ENCODE measurements at places on chromosomes 2 and 18. TPM values are rescaled to one million over a fixed set of nuclear protein-coding genes. Genes with fewer than 3 reads are reported as not detected.

Gene SP140
- total RNA-seq = 0.95 TPM

Gene PRADC1
- 19.9 TPM for total RNA-seq

Gene UGGT1
- total RNA-seq = 86.2 TPM

DNA sequence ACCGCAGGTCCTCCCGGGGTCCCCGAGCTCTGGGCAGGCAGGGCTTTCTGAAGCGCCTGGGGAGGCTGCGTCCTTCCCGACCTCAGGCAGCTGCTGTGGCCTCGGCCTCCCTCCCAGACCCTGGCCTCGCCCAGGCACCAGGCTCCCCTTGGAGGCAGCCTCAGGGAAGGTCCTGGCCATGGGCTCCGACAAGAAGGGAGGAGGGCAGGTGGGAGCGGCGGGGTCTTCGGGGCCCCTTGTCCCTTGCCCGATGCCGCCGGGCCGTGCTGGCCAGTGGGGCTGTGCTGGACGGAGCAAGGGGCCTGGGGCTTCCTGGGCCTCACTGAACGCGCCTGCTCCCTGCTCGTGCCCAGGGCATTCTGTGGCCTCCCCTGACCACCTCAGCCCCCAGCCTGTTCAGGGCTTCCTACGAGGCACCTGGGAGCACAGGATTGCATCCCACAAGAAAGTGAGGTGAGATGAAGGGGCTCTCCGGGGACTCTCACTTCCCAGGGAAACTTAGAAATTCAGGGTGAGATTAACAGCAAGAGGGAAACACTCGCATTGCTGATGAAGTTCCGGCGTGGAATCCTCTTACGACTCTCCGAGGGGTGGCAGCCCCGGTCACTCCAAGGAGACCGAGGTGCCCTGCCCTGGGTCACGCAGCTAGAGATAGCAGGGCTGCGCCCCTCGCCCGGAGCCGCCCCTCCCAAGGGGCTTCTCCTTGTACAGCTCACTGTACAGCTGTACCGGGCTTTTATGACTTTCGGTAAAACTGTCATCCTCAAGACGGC, 778 bp downstream of the MFSD2B start:
- no peak overlapping the region for H3K27ac ChIP-seq
- DNase-seq = no peak
- H3K4me3 ChIP-seq = peak overlapping the region; percentile 44
- H3K4me1 ChIP-seq = peaks cover 10% of the 10 kb centered on the region
- no peaks in the 10 kb centered on the region for H3K36me3 ChIP-seq

- no peak overlapping the region for H3K27ac ChIP-seq
- no peaks in the 10 kb centered on the region for H3K36me3 ChIP-seq
- DNase-seq = no peak
- H3K27me3 ChIP-seq = no peaks in the 10 kb centered on the region
Measured at GRCh38 chr2:195498839-195499490, 158.1 kb upstream of the SLC39A10 start.

DNA sequence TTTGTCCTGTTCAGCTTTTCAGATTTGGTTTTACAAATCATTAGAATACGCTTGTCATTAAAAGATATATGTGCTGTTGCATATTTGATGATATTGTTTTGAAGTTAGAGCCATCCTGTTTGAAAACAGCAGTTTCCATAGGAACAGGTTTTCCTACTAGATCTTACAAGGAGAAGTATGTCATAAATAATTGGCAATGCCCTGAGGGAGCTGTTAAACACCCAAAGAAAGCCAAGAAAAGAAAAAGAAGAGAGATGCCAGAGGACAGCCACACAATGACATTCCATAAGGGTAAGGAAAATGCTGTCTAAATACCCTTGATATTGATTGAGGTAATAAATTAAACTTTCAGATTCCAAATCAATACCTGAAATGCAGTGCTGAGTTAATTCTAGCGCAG, 392.2 kb upstream of the CRIM1 start:
- no peak overlapping the region for H3K27ac ChIP-seq
- no peak for DNase-seq
- H3K36me3 ChIP-seq = no peaks in the 10 kb centered on the region
- no peaks in the 10 kb centered on the region for H3K4me1 ChIP-seq
- no peak overlapping the region for H3K4me3 ChIP-seq
- no peaks in the 10 kb centered on the region for H3K27me3 ChIP-seq

DNA sequence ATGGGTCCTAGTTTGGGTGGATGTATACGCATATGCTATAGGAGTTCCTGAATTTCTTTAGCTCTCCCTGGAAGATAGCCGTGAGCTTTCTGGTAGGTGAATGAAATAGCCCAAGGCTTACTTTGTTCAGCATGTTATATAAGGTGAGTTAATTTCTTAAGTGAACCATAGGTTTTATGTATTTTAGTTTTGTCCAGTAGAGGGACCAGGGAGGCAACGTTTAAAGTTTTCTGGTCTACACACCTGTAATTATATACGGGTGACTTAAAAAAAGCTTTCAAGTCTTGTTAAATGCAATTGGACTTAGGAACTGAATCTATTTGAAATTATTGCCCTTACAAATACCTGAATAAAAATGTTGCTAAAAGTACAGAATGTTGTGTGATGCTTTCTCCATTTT, 402.5 kb upstream of the DDX18 start:
- no peaks in the 10 kb centered on the region for H3K36me3 ChIP-seq
- H3K27me3 ChIP-seq = no peaks in the 10 kb centered on the region
- no peak for DNase-seq
- H3K4me3 ChIP-seq = no peak overlapping the region
- H3K4me1 ChIP-seq = no peaks in the 10 kb centered on the region

DNA sequence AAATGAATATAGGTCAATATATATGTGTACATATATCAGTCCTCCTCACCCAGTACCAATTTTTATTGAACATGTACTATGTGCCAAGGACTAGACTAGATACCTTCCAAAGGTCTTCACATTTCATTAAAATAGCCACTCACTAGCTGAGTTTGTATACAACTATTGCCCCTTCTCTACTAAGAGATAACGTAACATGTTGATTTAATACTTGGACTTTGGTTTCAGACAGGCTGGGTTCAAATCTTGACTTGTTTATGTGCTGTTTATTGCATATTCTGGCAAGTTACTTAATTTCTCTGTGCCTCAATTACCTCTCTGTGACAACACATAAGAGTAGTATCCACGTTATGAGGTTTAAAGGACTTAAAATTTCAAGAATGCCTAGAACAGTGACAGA, 184.5 kb downstream of the MTX2 start:
- H3K4me3 ChIP-seq = no peak overlapping the region
- H3K36me3 ChIP-seq = no peaks in the 10 kb centered on the region
- no peaks in the 10 kb centered on the region for H3K4me1 ChIP-seq
- no peak for DNase-seq
- H3K27ac ChIP-seq = no peak overlapping the region

DNA sequence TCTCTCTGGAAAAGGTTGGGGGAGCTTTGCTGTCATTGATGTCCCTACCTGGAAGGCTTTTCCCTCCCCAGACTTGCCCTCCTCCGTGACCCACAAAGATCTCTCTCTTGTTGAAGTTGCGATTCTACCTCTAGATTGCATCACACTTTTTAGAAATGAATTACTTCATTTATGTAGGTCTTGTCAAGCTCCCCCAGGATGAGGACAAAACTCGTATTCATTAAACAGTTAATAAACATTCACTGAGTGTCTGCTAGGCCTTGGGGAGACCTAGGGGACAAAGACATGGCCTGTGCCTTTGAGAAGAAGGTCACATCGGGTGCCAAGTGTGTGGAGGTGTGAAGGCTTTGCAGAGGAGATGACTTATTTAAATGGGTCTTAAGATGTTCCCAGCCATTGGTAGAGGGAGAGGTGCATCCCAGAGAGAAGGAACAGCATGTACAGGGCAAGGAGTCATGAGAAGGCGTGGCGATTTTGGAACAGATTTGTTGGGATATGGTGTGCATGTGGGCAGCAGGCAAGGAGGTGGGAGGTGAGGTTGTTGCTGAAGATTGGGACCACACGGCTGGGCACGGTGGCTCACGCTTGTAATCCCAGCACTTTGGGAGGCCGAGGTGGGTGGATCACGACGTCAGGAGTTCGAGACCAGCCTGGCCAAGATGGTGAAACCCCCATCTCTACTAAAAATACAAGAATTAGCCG, 9.8 kb upstream of the YWHAQ start:
- H3K4me3 ChIP-seq = no peak overlapping the region
- no peaks in the 10 kb centered on the region for H3K36me3 ChIP-seq
- no peaks in the 10 kb centered on the region for H3K4me1 ChIP-seq
- H3K27me3 ChIP-seq = no peaks in the 10 kb centered on the region
- no peak overlapping the region for H3K27ac ChIP-seq

GRCh38 chr2:217113491-217113890, 253.6 kb upstream of the TNP1 start:
- H3K4me3 ChIP-seq = no peak overlapping the region
- no peaks in the 10 kb centered on the region for H3K4me1 ChIP-seq
- H3K27me3 ChIP-seq = no peaks in the 10 kb centered on the region
- H3K36me3 ChIP-seq = no peaks in the 10 kb centered on the region
- peak overlapping the region; percentile 21 for H3K27ac ChIP-seq
- DNase-seq = no peak

DNA sequence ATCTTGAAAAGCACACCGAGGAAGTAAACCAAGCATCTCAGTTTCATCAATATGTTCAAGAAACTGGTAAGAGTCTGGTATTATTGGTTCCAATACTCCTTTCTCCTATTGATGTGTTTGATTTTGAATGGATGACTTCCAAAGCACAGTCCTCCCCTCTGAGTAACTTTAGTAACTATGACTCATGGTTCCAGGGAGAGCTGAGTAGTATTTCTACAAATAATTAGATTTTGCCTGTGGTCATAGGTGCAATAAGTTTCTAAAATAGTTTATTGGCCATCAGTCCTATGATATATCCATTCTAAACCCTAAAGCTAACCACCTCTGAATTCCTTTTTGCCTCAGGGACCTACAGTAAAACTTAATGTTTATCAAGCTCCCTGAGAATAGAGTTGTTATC, 352.4 kb downstream of the XIRP2 start:
- no peak overlapping the region for H3K4me3 ChIP-seq
- no peaks in the 10 kb centered on the region for H3K4me1 ChIP-seq
- no peaks in the 10 kb centered on the region for H3K27me3 ChIP-seq
- DNase-seq = no peak
- H3K27ac ChIP-seq = no peak overlapping the region

GRCh38 chr18:24543795-24544498, 83.5 kb downstream of the HRH4 start:
- no peak overlapping the region for H3K4me3 ChIP-seq
- no peaks in the 10 kb centered on the region for H3K27me3 ChIP-seq
- H3K27ac ChIP-seq = no peak overlapping the region
- DNase-seq = no peak

- no peak for DNase-seq
- H3K36me3 ChIP-seq = no peaks in the 10 kb centered on the region
- H3K27ac ChIP-seq = no peak overlapping the region
- H3K27me3 ChIP-seq = no peaks in the 10 kb centered on the region
Measured at GRCh38 chr2:239044336-239044735, 196.5 kb downstream of the TWIST2 start.

- H3K27ac ChIP-seq = no peak overlapping the region
- H3K4me3 ChIP-seq = no peak overlapping the region
- DNase-seq = no peak
Measured at GRCh38 chr2:150392614-150393013, 94.9 kb downstream of the RND3 start.

DNA sequence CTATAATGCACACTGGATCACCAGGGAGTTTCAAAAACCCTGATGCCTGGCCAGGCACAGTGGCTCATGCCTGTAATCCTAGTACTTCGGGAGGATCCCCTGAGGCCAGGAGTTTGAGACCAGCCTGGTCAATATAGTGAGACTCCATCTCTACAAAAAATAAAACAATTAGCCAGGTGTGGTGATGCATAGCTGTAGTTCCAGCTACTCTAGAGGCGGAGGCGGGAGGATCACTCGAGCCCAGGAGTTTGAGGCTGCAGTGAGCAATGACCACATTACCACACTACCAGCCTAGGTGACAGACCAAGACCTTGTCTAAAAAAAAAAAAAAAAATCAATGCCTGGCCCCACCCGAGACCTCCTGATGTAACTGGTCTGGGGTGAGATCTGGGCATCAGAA, 137.2 kb downstream of the MTCL1 start:
- no peaks in the 10 kb centered on the region for H3K27me3 ChIP-seq
- H3K27ac ChIP-seq = no peak overlapping the region
- H3K4me1 ChIP-seq = no peaks in the 10 kb centered on the region
- H3K36me3 ChIP-seq = no peaks in the 10 kb centered on the region
- DNase-seq = no peak

GRCh38 chr2:83022631-83023210, 1436.4 kb downstream of the SUCLG1 start:
- no peak overlapping the region for H3K4me3 ChIP-seq
- DNase-seq = no peak
- H3K27ac ChIP-seq = no peak overlapping the region
- H3K4me1 ChIP-seq = no peaks in the 10 kb centered on the region
- H3K36me3 ChIP-seq = no peaks in the 10 kb centered on the region

DNA sequence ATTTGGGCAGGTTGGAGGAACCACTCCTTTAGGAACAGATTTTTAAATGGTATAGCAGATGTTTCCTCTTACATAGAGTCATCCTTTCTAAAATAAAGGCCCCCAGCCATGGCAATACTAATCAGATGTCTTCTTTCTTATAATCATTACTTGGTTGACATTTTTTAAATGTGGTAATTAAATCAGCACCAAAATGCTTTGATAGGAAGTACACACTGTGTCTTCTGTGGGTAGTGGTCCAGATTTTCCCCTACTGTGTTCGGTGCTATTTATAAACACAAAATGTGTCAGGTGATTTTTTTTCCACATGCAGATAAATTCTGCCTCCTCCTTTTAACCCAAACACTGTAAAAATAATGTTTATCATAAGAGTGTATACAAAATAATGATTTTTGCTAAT, 200.9 kb upstream of the DTNA start:
- no peak overlapping the region for H3K4me3 ChIP-seq
- H3K4me1 ChIP-seq = peaks cover 6% of the 10 kb centered on the region

DNA sequence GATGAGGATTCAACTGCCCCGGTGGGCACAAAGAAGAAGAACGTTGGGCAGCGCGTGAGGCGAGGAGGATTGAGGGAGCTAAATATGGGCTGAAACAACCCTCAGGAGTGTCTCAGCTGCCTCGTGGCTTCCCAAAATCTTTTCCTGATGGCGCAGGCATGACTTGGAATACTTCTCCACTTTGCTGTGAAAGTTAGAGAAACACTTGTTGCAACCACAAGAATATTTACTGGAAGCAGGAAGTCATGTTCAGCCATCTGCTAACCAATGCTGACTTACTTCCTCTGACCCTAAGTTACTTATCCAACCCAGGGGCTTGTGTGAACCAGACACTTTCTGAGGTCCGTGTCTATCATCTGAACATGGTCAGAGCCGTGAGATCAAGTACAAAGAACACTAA, 148.8 kb downstream of the ARL4C start:
- H3K4me3 ChIP-seq = no peak overlapping the region
- no peak overlapping the region for H3K27ac ChIP-seq
- DNase-seq = no peak
- no peaks in the 10 kb centered on the region for H3K4me1 ChIP-seq
- no peaks in the 10 kb centered on the region for H3K36me3 ChIP-seq
- H3K27me3 ChIP-seq = no peaks in the 10 kb centered on the region

GRCh38 chr2:468648-469336, 180.9 kb upstream of the ALKAL2 start:
- no peaks in the 10 kb centered on the region for H3K36me3 ChIP-seq
- peak overlapping the region; percentile 33 for H3K4me3 ChIP-seq
- H3K4me1 ChIP-seq = peaks cover 9% of the 10 kb centered on the region
- H3K27me3 ChIP-seq = no peaks in the 10 kb centered on the region
- no peak for DNase-seq

- H3K36me3 ChIP-seq = no peaks in the 10 kb centered on the region
- H3K4me1 ChIP-seq = peaks cover 6% of the 10 kb centered on the region
- H3K27ac ChIP-seq = no peak overlapping the region
- DNase-seq = no peak
Measured at GRCh38 chr2:48433682-48434081, 96.3 kb upstream of the STON1 start.

- H3K27ac ChIP-seq = no peak overlapping the region
- H3K27me3 ChIP-seq = no peaks in the 10 kb centered on the region
- no peak for DNase-seq
- H3K36me3 ChIP-seq = no peaks in the 10 kb centered on the region
Measured at GRCh38 chr18:24009651-24010333, 4.8 kb upstream of the TTC39C start.
